ENCODE measurements at places on chromosomes 3 and 15.

GRCh38 chr15:85475317-85475701 is 94.9 kb downstream of the AKAP13 start:
- DNase-seq, result no peak

DNA sequence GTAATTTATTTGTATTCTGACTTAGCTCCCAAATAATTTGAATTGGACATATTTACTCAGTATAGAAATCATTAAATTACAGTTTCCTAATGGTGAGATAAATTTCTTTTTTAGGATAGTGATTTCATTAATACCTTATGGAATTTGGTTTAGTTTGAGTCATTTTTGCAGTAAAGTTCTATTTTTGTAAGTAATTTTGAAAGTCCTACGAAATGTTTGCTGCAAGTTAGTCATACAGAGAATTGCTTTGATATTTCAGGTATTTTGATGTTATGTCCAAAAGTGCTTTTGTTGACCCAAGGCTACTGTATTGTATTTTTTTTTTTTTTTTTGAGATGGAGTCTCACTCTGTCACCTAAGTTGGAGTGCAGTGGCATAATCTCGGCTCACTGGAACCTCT is 41.7 kb downstream of the TCF12 start:
- DNase-seq, result no peak

DNA sequence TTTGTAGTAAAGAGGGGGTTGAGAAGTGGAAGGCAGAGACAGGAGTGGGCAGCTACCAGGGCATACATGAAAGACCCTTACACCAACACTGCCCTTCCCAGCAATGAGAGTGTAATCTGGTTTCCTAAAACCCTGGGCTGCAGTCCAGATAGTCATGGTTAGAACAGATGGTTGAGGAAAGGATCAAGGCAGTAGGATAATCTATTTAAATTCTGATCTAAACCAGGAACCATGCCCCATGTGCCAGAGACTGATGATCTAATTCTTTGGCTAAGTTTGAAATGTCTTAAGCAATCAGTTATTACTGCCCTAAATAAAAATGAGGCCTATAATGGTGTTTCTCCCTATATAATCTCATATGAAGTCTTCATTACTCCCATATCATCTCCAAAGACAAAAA is 59.6 kb downstream of the PRTG start:
- no peak for DNase-seq

DNA sequence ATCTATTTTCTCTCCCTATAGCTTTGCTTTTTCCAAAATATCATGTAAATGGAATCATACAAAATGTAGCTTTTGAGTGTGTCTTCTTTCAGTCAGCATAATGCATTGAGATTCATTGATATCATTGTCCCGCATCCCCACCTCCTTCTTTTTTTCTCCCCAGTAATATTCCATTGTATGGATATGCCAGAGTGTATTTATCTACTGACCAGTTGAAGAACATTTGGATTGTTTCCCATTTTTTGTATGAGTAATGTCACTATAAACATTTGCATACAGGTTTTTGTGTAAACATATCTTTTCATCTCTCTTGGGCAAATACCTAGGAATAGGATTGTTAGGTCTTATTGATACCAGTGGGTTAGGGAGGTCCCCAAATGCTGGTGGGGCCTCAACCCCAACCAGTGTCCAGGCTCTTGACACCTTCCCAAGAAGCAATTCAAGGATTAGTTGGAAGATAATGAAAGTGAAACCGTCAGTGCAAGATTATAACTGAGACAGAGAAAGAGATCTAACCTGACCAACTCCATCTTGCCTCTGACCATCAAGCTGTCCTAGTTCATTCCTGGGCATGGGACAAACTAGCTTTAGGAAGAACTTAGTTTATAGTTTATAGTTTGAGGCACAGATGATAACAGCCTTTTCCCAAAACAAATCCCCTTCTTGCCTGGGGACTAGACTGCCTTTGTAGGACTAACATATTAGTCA is 7.4 kb upstream of the SLC33A1 start:
- no peak for DNase-seq

DNA sequence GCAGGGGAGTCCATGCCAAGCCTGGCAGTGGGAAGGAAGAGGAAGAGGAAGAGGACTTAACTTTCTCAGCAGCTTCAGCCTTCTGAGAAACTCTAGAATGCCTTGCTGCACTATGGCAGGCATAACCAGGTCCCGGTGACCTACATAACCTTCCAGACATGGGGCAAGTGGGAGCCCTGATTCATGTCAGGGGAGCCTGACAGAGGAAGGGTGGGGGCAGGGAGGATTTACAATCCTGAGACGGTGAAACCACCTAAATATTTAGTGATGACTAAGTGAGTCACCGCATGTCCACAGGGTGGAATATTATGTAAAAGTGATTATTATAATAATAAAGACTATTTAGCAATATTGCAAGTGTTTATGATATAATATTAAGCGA is 46.7 kb downstream of the AMOTL2 start:
- no peak for DNase-seq

DNA sequence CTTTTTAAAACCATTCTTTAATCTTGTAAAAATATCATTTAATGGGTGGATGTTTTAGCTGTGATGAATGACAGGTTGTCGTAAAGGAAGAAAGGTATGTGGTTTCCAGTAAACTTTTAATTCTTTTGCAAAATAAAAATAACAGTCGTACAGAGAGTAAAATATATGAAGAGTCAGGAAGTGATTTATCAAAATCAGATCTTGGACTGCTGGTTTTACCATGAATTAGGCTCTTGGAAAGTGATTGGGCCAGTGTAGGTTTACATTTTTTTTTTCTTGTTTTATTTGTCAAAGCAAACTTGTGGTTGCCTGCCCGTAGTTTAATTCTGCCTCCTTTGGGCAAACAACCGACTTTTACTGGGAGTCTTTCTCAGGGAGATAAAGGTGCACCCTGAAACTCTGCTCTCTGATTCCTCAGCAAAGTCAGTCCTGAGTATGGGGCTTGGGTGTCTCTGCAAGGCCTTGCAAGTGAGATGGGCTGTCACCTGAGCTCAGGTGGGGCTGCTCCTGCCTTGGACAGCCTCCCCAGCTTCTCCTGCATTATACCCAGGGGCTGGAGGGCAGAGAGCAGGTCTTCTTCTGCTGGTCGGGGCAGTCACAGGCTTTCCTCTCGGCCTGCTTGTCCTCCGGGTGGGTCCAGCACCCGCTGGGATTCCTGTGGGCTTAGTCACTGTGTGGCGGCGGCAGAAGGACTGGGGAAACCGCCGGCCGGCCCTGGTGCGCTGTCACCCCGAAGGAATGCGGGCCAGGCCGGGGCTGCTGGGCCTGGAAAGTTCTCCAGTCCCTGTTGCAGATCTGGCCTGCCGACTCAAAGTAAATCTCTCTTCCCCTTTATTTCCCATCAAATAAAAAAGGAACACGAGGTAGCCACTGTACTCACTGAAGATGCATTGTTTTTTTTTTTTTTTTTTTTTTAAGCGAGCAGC is 79.0 kb downstream of the IGF1R start:
- no peak for DNase-seq

GRCh38 chr15:75249726-75250125 is 8.4 kb upstream of the GOLGA6C start:
- DNase-seq, result no peak

GRCh38 chr3:149080011-149080698 is 6.2 kb downstream of the HLTF start:
- no peak for DNase-seq

GRCh38 chr15:59249816-59250215 is 43.2 kb downstream of the LDHAL6B start:
- no peak for DNase-seq

- no peak for DNase-seq
Measured at GRCh38 chr3:105246536-105246935, 120.2 kb upstream of the ALCAM start.

GRCh38 chr15:40150163-40150925 is 10.5 kb upstream of the BUB1B start:
- DNase-seq, result peak; percentile 67

DNA sequence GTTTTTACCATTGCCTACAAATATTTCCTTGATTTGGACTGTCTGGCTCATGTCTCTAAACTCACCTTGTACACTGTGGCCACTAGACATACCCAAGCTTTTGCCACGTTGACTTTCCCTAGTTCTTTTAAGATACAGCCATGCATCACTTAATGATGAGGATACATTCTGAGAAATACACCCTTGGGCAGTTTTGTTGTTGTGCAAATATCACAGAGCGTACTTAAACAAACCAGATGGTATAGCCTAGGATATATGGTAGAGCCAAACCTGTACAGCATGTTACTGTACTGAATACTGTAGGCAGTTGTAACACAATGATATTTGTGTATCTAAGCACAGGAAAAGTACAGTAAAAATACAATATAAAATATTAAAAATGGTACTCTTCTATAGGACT is 5.5 kb downstream of the ARHGEF26 start:
- DNase-seq, result no peak

- DNase-seq, result no peak
Measured at GRCh38 chr3:16550305-16550675, 36.8 kb upstream of the RFTN1 start.

GRCh38 chr3:108071368-108071767 is 19.5 kb downstream of the CD47 start:
- DNase-seq, result no peak

GRCh38 chr3:70876154-70876553 is 563.7 kb upstream of the MDFIC2 start:
- DNase-seq, result no peak

DNA sequence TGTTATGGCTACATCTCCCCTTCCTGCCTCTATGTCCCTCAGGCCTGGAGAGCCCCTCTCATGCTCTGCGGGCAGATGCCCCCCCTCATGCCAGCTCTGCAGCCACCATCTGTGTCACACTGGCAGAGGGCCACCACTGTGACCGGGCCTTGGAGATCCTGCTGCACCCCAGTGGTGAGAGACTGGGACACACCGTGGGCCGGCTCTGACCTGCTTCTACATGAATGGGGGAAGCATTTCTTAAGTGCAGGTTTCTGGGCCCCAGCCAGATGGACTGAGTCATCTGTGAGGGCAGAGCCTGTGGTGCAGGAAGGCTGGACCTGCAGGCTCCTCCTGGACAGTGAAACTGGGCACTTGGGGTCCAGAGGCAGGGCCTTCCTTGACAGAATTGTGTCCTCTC is 4.8 kb downstream of the VWA5B2 start:
- no peak for DNase-seq

- no peak for DNase-seq
Measured at GRCh38 chr3:115800489-115801075, 177.3 kb downstream of the GAP43 start.

DNA sequence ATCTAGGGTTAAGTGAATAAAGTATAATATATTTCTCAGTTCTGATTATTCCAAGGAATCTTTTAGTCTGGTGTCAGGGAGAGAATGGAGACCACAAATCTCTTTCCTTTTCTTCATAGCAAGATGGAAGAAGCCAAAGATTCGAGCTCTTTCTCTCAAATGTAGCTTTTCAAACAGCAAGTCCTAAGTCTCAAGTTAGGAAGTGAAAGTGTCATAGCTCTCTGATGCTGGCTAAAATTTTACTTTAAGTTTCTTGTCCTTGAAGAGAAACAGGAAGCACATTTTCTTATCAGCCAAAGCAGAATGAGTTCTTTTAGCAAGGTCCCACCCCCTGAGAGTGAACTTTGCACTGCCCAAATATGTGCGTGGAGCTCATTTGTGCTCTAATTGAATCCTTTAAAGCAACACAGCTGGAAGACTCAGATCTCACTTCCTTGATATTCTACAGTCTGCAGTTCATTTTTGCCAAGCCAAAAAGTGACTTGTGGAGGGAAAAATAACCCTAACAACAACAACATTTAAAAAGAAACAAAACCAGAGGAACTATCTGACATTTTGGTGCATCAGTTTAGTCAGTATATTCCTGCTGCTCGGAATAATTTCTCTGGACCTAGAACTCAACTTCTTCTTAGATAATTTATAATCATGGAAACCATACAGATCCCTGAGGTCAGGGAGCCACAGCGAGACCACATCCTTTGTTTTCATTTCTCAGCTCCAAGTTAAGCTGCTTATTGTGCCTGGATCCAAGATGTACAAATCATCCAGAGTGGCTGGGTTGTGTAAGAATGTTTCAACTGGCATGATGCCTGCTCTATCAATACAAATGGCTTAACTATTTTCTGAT is 238.7 kb upstream of the P2RY1 start:
- no peak for DNase-seq

DNA sequence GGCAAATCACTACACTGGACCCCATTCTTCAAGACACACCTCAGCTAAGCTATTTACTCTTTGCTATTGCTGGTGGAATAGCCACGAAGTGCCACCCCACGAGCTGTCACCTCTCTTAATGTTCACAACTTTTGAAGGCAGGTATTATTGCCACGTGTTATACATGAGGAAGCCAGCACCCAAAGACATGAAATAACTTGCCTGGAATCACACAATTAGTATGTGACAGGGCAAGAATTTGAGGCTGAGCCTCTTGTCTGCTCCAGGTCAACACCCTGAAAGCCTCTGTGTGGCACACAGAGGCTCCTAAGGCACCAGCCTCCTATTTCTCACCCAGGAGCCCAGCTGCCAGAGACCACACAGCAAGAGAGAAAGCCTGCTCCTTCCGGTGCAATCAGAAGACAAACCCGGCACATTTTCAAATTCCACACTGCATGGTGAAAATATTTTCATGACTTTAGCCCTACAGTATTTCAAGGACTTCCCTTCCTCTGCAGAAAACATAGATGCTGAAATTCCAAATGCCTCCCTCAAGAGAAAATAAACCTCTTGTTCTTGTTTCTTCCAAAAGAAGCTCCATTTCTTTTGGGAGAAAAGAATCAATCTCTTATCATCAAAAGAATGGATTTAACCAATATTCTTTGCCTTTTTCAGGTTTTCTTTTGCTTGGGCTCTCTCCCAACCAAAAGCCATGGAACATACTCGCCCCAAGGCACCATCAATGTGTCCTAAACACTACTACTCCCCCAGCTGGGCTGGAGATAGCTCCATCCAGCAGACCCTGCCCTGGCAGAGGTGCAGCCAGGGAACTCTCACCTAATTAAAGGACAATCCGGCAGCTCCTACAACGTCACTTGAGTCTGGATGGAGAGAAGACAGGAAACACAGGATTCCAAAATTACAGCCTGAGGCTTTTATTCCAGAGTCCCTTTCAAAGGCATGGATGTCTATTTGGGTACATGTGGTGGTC is 84.7 kb upstream of the THBS1 start:
- DNase-seq, result no peak

DNA sequence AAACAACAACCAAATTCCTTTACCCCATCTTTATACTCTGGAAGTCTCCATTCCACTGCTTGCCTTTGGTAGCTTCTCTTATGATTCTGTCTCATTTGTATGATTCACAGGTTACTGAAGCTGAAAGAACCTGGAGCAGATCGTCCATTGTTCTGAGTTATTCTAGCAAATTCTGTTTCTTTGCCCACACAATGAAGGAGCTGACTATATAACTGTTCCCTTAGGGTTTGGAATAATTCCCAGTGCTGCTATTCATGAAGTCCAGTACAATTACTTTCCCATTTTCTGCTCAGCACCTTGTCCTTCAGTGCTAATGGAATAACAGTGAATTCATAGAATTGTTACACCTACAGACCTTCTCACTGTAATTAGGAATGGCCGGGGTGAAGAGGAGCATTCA is 167.8 kb downstream of the CHST2 start:
- DNase-seq, result no peak

- no peak for DNase-seq
Measured at GRCh38 chr15:87660251-87661129, 596.0 kb downstream of the NTRK3 start.

Measured in NCI-H1092 treated with DMSO at 0.1 percent for 48 hours (cell line).